ENCODE measurements at places on chromosomes 2 and 18.

- DNase-seq = no peak
These were observed 35.7 kb downstream of the ZNF516 start for GRCh38 chr18:76459312-76459686.

DNA sequence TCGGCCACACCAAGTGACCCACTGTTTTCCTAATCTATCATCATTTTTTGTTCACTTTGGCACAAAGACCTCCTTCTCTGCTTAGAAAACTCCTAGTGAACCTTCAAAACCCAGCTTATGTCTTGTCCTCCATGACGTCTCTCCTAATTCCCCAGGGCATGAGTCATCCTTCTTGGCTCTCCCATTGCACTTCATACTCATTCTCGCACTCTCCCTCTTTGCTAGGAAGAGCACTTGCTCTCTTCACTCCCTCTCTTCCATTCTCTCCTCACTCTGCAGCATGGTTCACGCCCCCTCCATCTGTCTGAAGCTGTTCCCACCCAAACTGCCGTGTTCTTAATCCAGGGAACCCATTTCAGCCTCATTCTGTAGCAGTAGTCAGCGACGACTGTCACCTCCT lies 103.9 kb downstream of the MRO start:
- DNase-seq = no peak

GRCh38 chr2:164840930-164841718 lies 499 bp downstream of the COBLL1 start:
- peak; percentile 74 for DNase-seq

DNA sequence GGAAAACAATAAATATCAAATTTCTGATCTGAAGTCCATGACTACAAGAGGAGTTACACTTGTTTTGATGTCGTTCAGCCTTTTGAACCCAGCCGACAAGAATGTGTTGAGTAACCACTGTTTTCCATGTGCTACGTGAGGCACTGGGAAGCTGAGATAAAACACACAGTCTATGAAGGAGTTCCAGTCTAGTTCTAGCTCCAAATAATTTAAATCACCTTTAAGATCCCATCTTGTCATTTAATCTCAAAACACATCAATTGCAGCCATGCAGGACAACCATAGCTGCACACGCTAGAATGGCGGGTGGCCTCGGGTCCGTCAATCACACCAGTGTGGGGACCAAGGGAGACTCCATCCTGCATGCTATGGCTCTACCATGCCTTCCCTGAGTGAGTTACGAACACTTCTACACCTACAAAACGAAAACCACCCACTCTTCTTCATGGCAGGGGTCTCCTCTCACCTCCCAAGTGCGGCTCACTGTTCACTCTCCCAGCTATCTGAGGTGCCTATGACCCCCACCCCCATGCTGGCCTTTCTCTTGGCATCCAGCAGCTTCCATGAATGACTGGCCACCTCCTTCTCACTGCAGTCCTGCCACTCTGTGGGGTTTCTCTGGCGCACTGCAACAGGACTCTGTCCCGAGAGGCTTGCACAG lies 3.8 kb downstream of the FHL2 start:
- DNase-seq = no peak

GRCh38 chr18:69838620-69839411 lies 108.9 kb downstream of the CD226 start:
- no peak for DNase-seq

GRCh38 chr2:187874786-187875185 lies 320.6 kb upstream of the TFPI start:
- no peak for DNase-seq

- no peak for DNase-seq
These were observed 41.6 kb downstream of the MEMO1 start for GRCh38 chr2:31969178-31969577.

DNA sequence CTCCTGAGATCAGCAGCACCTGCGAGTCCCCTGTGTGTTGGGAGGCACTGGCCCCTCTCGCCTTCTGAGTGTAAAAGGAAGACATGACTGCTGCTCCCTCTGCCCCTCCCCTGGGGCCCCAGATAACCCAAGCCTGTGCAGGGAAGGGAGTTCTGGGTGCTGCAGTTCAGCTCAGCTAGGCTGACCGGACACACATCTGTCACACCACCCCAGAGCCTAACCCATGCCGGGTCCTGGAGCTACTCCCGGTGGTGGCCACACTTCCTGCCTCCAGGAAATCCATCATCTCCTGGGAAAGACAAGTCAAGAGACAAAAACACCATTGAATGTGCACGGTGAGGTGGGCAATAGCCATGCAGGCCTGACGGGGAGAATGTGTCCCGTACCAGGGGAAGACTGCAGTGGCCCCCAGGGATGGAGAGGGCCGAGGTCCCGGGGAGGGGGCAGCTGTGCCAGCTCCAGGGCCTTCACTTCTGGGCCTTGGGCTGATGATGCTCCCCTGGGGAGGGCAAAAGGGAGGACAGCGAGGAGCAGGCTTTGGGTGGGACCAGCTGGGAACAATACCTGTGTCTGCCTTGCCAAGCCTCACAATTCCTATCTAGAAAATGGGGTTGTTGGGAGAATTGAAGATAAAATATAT lies 210.6 kb downstream of the TFCP2L1 start:
- DNase-seq = no peak

DNA sequence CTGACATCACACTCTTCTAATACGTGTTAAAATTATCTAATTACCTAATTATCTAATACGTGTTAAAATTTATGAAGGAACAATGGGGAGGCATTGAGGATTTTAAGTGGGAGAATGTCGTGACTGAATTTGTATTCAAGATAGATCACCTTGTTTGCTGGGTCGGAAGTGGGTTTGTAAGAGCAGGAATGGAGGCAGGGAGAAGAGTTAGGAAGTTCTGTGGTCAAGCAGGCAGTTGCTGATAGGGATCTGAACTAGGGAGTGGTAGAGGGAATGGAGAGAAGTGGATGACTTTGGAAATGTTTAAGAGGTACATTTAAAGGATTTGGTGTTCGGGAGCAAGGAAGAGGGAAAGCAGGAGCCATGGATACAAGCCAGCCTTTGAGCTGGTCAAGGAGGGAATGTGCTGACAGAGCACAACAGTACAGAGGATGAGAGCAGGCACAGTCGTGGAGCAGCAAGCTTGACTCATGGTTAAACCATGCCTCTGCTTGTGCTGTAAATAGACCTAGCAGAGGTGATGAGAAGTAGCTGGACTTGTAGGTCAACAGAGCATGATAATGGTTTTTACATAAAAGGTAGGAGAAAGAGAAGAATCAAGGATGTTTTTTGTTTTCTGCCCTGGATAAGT lies 16.2 kb downstream of the IL18RAP start:
- no peak for DNase-seq

DNA sequence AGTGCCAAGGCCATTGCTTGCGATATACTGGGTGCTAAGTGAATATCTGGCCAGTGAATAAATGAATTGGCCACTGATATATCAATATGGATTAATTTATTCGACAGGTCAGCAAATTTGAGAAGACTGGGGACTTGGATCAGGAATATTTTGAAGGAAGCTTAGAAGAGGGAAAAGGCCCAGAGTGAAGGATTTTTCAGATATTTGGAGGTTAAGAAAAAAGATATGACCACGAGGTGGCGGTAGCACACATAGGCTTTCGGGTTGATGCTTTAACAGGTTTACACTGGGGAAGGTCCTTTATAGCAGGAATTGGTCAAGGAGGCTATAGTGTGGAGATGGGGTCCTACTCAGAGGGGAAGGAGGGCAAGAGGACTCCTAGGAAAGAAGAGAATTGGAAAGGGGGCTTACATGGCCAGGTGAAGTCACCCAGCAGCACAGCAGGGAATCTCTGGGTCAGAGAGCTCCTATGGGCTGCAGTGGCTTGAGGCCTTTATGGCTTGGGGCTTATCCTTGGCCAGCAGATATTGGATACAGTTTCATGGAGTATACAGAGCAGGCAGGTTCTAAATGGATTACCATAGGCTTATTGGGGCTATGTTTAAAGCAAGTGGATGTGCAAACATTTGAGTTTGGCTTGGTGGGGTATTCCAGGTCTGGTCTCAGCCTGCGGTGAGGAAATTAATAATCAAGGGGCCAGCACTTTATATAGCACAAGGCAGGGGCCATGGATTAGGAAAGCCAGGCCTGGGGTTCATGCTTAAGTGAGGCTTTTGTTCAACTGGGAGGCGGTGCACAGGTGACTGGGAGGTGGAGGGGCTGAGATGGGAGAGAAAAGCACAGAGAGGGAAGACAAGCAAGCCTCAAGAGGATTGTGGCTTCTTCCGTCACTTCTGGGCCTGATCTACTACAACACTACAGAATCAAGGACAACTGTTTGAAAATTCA lies 9.7 kb downstream of the IL1RN start:
- no peak for DNase-seq

DNA sequence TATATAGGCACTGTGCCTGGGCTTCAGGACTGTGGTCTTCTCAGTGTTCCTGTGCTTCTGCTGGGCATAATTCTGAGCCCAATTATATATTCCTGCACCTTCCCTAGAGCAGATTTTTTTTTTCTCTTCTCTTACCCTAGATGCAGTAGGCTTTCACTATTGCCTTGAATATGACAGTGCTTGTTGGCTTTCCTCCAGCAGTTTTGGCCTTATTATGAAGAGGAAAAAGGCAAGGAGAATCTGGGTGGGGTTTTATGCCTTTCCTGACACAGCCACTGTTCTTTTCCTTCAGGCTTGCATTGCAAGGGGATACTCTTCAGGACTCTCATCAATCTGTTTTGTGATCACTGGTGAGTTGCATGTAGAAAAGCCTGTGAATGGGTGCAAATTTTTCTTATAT lies 221.9 kb upstream of the CELF4 start:
- DNase-seq = no peak

DNA sequence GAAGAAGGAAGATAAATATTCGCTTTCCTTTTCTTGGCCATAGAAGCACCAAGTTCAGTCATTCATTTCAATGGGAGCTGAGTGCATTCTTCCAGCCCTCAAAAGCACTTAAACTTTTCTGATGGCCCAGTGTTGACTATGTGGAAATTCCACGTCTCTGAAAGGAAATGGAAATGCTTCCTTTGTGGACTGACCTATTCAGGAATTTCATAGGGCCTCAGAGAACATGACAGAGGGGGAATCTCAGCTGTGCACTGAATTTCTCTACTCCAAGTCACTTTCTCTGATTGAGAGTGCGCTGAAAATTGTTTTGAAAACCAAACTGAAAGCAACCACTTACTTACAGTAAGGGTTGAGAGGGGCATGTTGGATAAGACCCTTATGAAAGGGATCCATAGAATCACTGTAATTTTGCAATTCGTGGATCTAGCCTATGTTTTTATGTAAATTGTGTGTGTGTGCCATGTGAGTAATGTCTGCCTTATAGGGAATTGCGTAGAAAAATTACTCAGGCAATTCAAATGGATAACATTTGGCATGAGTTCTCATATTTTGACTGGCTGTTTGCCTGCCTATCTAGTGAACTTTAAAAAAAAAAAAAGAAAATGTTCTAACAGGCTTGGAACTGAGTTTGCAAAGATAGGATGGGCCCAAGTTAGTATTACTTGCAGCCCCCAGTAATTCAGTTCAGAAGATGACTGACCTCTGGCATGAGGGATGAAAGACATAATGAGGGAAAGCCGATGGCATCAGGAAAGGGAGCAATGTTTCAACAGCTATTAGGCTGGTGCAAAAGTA lies 437.0 kb downstream of the PTPRM start:
- DNase-seq = no peak
